ENCODE measurements at places on chromosomes 3 and 15.

GRCh38 chr3:101095693-101096430 is 102.6 kb upstream of the ABI3BP start:
- no peak for DNase-seq

DNA sequence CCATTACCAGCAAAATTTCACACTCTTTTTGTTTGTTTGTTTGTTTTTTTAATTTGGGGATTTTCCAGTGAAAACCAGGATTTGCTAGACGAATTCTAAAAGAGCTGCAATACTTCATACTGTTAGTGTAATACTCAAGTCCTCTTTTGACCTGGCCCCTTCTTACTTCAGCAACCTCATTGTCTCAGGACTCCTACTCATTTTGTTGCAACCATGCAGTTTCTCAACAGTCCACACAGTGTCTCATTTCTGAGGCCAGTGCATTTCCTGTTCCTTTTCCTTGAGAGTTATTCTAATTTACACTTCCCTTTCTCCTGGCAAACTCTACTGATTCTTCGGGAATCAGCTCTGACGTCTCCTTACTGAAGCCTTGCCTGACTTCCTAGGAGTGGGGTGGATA is 35.6 kb downstream of the NSUN3 start:
- DNase-seq = no peak

DNA sequence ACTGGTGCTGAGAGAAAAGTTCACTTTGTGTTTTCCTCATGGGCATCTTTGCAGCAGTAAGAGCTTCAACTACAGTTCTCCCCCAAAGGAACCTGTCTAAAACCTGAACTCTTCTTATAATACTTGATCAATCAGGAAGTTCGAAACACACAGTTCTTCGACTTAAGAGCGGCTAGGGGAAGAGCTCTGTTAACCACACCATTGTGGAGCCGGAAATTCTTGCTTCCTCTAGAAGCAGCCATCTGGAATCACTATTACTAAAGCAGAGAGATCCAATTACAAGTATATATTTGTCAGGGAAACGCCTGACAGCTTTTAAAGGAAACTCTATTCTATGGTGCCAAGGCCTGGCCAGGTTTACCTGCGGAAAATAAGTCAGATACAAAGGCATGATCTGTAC is 337.3 kb upstream of the CBLB start:
- peak; percentile 55 for DNase-seq

GRCh38 chr3:189276444-189277219 is 104.9 kb downstream of the TPRG1 start:
- DNase-seq = peak; percentile 80

- no peak for DNase-seq
Observed at GRCh38 chr3:179991104-179991503, 45.6 kb downstream of the PEX5L start.

GRCh38 chr15:92921215-92922131 is 21.3 kb downstream of the CHD2 start:
- no peak for DNase-seq

- peak; percentile 55 for DNase-seq
Observed at GRCh38 chr15:25674913-25675312, 188.2 kb downstream of the ATP10A start.

DNA sequence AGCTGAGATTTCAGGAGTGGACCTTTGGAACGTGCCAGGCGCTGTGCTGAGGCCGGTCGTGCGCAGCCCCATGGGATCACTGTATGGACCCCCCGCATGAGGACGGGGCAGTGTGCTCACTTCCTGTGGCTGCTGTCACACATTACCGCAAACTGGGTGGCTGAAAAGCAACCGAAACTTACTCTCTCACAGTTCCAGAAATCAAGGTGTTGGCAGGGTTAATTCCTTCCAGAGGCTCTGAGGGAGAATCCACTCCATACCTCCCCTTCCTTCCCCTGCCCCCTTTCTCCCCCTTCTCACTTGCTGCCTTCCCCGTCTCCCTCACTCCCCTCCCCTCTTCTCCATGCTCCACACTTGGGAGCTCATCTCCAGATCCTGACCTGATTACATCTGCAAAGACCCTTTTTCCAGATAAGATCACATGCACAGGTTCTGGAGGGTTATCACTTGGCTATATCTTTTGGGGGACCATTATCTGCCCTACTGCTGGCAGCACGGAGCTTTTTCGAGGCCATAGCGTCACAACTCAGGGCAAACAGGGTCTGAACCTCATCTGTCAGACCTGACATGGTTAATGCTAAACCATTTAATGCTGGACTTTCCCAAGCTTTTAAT is 41.2 kb downstream of the KLF13 start:
- no peak for DNase-seq

GRCh38 chr3:72694398-72694797 is 153.8 kb downstream of the SHQ1 start:
- DNase-seq = no peak

DNA sequence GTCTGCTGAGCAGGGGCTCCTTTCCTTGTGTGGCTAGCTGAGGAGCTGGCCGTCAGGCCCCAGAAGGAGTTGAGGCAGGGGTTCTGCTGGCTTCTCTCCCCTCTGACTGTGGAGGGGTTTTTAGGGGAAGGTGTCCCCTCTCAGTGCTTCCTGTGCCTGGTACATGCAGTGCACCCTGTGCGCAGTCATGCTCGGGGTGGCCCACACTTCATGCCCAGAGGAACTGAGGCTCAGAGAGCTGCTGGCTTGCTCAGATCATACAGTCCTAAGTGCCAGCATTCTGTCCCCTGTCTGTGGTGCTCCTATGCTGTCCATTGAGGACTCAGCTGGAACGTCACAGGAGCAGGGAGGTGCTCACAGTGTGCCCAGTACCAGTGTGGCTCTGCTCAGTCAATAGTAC is 67.9 kb upstream of the PLXNA1 start:
- no peak for DNase-seq

DNA sequence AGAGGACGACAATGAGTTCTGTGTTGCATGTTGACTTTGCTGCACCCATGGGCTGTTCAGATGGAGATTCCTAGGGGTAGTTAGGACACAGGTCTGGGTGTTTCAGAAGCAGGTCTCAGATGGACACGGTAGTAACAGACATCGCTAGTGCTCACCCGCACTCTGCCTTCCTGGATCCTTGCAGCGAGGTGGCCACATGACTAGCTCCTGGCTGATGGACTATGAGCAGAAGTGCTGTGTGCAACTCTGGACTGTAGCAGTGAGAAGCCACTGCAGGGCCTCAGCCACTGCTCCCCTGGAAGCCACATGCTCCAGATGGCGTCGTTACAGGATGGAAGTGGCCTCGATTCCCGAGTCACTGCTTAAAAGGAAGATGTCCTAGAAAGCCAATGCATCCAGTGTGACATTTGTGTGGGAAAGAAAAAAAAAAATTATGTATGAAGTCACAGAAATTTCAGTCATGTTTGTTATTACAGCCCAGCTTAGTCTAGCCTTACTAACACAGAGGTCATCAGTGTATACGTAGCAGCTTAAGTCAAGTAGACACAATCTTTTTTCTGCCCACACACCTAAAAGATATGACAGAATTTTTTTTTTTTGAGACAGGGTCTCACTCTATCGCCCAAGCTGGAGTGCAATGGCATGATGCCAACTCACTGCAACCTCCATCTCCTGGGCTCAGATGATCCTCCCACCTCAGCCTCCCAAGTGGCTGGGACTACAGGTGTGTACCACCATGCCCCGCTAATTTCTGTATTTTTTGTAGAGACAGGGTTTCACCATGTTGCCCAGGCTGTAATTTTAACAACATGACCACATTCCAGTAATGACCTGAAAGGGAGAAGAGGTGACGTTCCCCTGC is 95.3 kb downstream of the XXYLT1 start:
- DNase-seq = no peak

DNA sequence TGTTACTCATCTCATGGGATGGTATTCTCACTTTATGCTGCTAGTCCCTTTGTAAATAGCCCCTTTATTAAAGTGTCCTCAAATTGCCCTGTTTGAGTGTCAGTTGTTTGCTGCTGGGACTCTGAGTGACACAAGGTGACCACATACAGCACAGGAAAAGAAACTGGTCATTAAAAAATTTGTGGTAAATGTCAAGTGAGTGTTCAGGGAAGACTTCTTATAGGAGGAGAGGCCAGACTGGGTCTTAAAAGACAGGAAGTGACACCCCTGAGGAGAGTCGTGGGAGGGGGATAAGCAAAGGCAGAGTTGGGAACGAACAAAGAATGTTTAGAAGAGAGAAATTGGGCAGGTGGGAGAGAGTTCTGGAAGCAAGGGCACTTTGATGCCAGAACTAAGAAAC is 35.2 kb downstream of the CCR3 start:
- DNase-seq = no peak

- DNase-seq = no peak
Observed at GRCh38 chr3:48990636-48991469, 812 bp downstream of the P4HTM start.

DNA sequence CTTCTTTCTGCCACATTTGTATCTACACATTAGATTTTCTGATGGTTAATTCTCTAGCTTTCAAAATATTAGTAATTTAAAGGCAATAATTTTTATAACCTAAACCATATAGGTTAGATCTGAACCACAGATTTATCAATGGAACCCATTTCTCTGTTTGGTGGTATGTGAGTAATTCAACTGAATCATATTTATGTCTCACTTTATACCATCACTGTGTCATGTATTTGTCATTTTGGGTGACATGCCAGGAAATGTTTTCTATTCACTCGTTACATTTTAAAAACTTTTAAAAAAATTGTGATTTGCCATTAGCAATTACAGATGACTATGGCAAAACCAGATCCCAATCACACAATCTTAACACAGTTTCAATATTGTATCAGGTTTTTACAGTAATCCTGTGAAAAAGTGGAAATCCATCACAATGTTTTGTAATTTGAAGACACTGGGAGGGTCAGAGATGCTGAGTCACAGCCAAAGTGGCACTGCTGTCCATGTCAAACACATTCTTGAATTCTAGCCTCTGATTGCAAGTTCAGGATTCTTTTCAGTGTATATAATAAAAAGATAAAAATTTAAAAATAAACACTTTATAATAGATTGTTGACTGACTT is 356.0 kb upstream of the RBMS3 start:
- no peak for DNase-seq

GRCh38 chr3:98567666-98568270 is 25.6 kb downstream of the CPOX start:
- DNase-seq = no peak
